ENCODE measurements at places on chromosomes 2 and 18.

DNA sequence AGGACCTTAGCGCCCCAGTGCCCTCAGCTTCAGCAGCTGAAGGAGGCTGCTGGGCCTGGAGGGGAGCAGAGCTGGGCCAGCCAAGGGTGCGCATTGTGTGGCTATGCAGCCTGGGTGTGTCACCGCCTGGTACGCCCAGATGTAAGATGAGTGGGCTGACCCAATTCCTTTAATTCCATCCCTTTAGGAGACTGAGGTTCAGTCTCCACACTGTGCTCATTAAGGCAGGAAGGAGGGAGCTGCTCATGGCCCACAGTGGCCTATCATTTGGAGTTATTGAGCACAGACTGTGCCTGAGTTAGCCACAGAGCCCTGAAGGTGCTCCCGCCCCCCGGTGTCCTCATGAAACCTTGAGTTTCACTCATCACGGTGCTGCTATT is 194.1 kb upstream of the GLI2 start:
- no peak for DNase-seq

- DNase-seq = no peak
These were observed 204.6 kb upstream of the APCDD1 start for GRCh38 chr18:10249801-10250200.

- DNase-seq = no peak
These were observed 15.2 kb upstream of the REV1 start for GRCh38 chr2:99504844-99505584.

- no peak for DNase-seq
These were observed 29.4 kb downstream of the ITM2C start for GRCh38 chr2:230893841-230894781.

DNA sequence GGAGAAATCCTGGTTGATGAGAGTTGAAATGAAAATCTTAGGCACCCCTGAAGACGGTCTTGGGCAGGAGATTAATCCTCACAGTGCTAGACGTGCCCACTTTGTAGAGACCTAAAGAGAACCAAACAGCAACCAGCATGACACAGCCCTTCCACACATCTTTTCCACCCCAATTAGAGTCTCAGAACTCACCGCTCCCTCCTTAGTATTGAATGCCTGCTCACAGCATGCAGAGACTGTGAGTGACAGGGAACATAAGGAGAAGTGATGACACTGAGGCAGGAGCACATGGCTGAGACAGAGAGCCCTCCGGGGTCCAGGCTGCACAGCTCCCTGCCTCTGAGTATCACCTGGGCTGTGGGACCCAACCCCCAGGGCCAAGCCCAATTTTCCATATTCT is 367.6 kb downstream of the EIPR1 start:
- no peak for DNase-seq

DNA sequence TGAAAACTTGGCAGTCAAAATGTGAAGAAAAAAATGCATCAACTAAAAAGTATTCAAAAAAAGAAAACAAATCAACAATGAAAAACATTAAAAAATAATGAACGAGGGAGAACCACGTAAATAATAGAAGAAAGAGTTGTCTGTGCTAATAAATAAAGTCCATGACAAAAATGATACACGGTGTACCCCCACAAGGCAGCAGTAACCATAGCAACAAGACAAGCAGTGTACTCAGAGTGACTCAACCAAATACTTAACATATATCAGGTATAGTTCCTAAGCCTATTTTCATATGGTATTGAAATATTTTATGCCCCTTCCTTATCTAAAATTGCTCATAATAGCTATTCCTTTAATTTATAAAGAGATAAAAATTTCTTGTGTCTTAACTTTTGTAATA is 162.3 kb upstream of the TMEM200C start:
- DNase-seq = no peak

All from non-pigmented ciliary epithelial cell (primary cell).